ENCODE measurements at places on chromosomes 11 and 22.

- peak; percentile 56 for DNase-seq
These were observed at the start of gene PHLDA2 for GRCh38 chr11:2928605-2929530. TSS of gene PHLDA2 (minus strand) at chr11:2929420. CDS start at chr11:2929364, 56 bp downstream.

GRCh38 chr11:47035108-47035507, 98.5 kb downstream of the CSTPP1 start:
- no peak for DNase-seq

DNA sequence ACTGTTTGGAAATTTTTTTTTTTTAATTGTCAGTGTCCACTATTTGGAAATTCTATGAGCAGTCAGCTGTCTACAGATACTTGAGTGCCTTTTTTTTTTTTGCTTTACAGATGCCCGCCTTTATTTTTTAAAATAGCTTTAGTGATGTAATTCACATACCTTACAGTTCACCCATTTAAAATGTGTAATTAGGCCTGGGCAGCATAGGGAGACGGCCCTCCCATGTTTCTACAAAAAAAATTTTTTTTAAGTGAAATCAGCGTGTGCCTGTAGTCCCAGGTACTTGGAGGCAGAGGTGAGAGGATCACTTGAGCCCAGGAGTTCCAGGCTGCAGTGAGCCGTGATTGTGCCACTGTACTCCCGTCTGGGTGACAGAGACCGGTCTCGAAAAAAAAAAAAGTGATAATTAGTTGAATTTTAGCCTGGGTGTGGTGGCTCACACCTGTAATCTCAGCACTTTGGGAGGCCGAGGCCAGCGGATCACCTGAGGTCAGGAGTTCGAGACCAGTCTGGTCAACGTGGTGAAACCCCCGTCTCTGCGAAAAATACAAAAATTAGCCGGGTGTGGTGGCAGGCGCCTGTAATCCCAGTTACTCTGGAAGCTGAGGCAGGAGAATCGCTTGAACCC, 1.5 kb downstream of the ZNF143 start:
- no peak for DNase-seq

- DNase-seq = no peak
These were observed 37.0 kb downstream of the SGSM1 start for GRCh38 chr22:24843048-24843447.

DNA sequence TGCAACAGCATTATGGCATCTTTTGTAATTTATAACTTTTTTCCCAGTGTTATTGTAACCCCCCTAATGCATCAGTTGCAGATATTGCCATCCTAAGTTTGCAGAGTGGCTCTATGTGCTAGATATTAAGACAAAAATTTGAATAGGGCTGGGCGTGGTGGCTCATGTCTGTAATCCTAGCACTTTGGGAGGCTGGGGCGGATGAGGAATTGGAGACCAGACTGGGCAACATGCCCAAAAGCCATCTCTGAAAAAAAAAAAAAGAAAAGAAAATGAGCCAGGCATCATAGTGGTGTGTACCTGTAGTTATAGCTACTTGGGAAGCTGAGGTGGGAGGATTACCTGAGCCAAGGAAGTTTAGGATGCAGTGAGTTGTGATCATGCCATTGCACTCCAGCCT, 50.1 kb upstream of the MUC15 start:
- DNase-seq = no peak

DNA sequence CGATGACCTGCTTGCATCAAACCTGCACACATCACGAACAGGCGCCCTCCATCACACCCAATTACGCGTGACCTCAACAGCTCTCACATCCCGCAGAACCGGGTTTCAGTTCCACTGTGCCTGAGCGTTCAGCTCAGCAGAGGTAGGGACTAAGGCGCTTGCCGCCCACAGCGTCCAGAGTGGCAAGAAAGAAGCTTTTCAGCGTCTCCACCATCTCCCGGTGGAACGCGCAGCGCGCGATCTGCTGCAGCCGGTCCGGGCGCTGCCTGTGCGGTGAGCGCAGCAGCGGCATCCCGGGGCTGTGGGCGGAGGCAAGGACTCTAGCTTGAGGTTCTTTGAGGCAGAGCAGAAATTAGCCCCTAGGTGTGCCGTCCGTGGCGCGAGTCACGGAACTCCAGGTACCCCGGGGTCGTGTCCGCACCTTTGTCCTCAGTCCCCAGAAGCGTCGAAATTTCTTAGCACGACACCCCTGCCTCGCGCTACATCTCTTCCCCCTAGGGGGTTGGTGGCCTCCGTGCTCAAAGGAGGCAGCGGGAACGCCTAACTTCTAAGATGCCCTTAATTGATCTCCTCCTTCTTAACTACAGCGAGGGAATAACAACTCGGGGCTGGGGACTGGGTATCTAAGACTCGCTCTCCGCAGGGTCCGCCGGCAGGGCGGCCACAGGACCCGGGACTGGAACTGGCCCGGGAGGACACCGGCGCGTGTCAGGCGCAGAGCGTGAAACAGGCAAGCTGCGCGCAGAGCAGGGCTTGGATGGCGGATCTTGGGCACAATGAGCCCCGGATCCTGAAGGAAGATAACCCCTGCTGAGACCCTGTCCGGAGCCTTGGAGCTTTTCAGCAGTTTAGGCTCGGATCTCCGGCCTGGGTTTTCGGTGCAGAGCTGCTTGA, 1.7 kb upstream of the CALCA start:
- no peak for DNase-seq

GRCh38 chr11:77040401-77040777, 6.2 kb downstream of the B3GNT6 start:
- DNase-seq = no peak

DNA sequence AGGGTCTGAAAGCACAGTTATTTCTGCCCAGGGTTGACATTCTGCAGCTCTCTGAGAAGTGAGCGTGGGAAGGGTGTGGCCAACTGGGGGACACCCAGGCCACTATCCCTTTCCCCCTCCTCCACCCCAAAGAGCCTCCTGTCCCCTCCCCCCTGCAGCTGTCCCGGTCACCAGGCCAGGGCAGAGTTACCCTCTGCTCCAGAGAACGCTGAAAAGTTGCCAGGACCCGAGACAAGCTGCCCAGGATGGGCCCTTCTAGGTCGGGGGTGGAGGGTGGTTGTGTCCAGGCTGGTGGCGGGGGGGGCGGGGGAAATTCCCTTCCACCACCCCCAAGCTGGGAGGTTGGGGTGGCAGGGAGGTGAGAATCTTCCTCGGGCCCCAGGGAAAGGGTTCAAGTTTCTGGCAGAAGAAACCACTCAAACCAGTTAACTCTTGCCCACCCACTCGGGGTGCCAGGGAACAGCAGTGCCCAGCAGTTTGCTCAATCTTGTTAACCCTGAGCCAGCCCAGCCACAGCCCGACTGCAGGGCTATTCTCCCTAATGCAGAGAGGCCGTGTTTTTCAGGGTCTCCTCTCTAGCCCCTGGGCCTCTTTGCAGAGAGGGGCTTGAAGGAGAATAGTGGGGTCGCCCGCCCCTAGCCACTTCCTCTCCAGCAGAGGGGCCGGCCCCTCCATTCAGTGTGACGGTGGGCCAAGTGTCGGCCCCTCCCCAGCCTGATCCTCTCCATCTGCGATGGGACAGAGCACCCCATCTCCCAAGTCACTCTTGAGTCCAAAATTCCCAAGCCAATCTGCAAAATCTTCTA, 697 bp downstream of the LGALS1 start:
- DNase-seq = no peak

DNA sequence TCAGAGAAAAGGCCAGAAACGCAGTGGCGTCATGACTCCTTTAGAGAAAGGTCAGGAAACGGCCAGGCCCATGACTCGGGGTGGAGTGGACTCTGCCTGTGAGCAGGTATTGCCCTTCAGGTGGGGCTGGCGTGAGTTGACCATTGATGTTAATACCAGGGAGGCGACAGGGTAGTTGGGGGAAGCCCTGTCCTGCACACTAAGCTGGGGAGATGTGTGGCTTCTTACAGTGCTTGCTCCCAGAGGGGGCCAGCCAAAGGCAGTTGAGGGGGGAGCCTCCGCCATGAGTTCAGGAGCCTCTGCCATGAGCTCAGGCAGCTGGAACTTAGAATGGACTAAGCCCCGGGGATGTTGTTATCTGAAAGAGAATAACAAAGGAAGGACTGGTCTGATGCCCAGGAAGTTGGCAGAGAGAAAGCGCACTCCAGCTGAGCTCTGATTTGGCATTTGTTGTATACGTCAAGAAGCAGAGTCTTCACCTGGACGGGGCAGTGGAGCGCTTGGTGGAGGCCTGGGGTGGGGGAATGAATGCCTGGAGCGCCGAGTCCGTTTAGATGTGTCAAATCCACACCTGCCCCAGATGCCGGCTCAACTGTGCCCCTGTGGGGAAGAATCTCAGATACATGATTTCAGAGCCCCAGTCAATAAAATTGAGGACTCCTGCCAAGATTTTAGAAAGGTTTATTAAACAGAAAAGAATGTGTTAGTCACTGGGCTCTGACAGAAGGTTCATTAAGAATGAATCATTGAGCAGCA, 222.5 kb downstream of the TBC1D22A start:
- no peak for DNase-seq

DNA sequence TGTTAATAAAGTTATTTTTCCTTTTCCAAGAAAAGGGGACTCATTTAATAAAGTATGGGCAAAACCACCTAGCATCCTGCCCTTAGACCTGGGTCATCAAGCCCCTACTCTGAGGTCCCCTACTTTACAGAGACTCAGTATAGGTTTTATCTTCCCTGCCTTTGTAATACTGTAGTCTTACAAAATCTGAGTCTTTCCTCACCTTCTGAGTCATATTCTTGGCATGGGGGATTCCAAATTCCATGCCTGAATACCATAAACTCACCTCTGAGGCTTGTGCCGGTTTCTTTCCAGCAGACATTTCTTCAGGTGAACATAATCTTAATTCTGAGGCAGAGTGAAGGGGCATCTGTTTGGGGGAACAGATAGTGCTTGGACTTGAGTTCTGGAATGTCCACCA, 282.5 kb downstream of the KCNA4 start:
- DNase-seq = no peak

DNA sequence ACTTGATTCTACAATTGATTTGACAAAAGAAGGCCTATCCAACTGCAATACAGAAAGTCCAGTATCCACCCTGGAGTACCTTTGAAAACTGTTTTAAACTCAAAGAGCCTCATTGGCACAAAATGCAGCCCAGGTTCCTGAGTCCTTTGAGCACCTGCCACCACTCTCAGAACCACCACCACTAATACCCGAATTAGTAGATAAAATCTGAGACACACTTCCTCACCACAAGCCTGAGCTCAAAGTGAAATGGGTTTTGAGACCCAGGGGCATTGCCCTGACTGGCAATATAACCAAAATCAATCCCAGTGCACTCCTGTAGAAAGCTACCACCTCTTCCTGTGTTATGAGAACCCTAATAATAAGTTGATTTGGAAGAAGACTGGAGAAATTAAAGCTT, 215.7 kb downstream of the CSNK2A3 start:
- DNase-seq = peak; percentile 10

DNA sequence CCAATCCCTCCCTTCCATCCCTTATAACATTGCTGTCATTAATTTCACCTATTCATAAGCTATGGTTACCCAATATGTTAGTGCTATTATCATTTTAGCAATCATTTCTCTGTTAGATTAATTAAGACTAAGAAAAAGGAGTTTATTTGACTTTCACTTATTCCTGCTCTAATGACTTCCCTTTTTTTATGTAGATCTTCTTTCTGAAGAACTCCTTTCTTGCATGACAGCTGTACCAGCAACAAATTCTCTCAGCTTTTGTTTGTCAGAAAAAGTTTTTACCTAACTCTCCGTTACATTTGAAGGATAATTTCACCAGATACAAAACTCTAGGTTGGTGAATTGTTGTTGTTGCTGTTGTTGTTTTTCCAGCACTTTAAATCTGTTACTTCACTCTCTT, 28.6 kb upstream of the OR8B8 start:
- no peak for DNase-seq

DNA sequence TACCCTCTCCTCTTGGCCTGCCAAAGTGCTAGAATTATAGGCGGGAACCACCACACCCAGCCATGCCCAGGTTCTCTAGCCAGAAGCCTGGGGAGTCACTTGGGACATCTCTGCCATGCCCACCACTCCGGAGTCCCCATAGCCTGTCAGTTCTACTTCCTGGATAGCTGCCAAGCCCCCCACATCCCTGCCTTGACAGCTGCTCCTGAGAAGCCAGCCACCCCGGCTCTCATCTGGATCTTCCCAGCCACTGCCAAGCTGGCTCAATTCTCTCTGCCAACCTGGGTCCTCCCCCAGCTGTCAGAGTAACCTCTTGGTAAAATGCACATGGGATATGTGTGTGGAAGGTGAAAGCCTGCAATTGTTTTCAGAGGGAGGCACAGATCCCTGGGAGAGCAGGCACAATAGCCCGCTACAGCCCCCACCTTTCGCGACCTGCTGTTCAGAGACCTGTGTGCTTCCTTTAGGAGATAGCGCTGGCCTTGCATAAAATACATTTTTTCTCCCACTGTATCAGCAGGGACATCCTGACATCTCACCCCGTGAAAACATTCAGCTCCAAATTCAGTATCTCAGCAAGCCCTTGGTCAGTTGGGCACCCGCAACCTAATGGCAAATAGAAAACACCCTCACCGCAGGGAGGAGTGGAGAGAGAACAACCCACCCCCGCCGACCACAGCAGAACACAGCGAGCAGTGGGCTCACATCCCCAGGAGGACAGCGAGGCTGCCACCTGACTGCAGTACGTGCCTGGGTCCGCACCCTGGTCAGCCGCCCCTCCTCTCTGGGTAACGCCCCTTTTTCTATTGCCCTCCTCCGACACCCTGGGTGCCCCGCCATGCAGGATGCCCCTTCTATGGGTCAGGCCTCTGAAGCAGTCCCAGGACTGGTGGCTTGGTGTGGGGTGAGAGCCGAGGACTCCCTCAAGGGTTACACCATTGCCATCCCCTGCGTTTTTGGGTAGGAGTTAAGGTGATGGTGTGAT, 1342.2 kb downstream of the BRD1 start:
- DNase-seq = no peak

DNA sequence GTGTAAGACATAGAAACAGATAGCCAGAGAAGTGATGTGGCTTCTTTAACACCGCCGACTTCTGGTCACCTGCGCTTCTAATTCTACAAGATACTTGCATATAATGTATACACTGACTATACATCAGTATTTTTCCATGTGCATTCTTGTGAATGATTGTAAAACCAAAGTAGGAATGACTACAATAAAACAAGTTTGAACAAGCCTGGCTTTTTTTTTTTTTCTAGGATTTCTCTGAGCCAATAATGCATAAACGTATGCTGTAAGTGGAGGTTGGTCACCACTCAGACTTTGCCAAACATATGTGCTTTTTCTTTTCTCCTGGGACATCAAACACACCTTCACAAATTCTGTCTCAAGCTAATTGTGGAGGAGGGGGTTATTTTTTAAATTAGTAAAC, 237.8 kb upstream of the KIRREL3 start:
- no peak for DNase-seq

DNA sequence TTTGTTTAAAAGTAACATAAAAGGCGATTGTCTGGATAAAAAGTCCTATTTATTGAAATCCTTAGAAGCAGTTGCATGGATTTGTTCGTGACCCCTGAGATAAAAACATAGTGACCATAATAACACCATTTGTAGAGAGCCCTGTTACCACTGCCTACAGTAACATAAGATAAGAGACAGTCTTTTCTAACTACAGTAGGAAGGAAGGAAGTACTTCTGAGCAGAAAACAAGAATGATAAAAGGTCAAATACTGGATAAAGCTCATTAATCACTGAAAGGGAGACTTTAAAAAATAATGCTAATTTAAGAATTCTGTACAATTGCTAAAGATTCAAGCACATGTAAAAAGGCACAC, 47.1 kb upstream of the SOX6 start:
- DNase-seq = no peak

- DNase-seq = peak; percentile 43
These were observed 357.3 kb downstream of the CTTN start for GRCh38 chr11:70755410-70756158.
